Transverse colon (tissue), 4 donors: ENCODE measurements at places on chromosomes 11 and 22. TPM values are rescaled to one million over a fixed set of nuclear protein-coding genes. Genes with fewer than 3 reads are reported as not detected.
A peak's percentile ranks its signal among the peaks of the same experiment; 100 is the strongest.

DNA sequence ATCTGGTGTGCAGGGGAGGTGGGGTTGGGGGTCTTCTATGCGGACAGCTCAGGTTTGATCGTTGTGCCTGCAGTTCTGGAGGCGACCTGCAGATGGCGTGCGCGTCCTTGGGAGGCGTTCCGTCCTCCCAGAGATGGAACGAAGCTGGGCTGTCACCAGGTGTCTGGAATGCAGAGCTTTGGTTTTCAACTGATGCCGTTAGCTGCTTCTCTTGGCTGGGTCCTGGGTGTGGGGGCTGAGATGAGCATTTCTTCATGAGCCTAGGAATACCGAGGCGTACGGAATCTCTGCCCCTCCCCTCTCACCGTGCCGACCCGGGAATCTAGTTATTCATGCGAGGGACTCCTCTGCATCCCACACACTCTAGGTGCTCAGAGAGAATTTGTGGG is 98.6 kb downstream of the CEP164 start:
- peak; percentile 64 for DNase-seq

DNA sequence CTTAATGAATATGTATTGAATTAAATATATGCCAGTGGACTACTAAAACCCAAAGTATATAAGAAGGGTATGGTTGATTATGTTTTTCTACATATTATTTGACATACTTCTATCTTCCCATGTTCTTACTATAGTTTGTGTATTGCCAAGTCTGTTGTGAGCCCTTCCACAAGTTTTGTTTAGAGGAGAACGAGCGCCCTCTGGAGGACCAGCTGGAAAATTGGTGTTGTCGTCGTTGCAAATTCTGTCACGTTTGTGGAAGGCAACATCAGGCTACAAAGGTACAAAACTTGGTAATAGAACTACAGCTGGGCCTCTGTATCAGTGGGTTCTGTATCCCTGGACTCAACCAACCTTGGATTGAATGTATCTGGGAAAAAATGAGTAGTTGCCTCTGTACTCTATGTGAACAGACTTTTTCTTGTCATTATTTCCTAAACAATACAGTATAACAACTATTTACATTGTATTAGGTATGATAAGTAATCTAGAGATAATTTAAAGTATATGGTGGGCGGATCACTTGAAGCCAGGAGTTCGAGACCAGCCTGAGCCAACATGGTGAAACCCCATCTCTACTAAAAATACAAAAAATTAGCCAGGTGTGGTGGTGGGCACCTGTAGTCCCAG is 38.7 kb upstream of the TTC36 start:
- peak; percentile 68 for DNase-seq

Gene RPS13
- 689 TPM for total RNA-seq

- DNase-seq, result no peak
These were observed 35.9 kb upstream of the NAV2 start for GRCh38 chr11:19676475-19677380.

GRCh38 chr11:96134602-96135001 is 208.4 kb downstream of the MAML2 start:
- DNase-seq, result no peak

Gene MUC5AC
- not detected for total RNA-seq

DNA sequence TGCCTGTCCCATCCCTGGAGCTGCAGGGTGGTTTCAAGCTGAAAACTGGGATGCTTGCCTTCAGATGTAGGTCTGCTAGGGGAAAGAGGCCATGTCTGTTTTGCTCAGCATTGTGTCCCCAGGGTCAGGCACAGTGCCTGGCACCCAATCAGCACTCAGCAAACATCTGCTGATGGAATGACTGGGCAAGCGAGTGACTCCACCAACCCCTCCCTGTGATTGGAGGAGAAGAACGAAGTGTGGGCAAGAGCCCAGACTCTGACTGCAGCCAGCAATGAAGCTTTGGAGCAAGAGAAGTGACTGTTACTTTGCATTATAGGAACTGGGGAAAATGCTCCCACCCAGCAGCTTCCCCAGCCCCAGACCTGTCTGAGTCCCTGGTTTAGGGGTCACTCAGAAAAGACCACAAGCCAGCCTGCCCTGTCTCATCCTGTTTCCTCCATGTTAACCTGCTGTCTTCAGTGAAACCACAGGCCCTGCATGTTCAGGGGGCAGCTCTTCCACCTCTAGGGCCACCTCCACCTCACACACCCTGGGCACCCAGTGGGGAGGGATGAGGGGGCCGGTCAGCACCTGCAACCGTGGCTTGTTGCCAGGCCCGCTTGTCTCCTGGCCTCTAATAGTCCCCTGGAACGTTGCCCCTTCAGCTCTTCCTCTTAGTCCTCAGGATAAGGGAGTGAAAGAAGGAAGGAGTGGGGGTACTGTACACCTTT is 147.4 kb downstream of the TRIM29 start:
- DNase-seq, result no peak

DNA sequence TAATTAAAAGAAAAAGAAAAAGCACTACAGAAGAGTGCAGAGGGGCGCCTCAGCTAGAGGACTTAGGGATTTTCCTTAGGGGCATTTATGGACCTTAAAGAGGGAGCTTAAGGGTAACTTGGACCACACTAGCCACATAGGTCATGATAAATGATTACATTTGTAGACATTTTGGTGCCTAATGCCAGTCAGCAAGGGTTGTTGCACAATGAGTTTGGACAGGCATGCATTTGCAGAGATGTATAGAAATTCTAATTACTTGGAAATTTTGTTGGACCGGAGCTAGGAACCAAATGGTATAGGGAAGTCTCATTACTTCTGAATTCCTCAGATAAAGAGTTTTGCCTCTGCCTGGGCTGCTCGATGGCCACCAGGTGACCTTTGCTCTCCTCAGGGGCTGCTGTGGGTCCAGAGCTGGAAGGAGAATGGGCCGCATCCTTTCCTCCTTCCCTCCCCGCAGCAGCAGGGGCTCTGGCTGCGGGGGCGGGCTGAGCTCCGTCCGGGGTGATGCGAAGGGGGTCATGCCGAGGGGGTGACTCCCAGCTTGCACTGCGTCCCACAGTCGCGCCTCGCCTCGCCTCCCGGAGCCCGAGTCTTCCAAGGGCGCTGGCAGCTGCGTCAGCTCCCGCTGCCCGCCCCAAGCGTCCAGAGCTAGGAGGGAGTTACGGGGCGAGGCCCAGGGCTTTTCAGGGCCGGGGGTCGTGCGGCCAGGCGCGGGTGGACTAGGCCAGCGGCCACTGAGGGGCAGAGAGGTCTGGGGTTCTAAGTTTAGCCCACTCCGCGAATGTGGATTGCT is 20.3 kb upstream of the MALAT1 start:
- peak; percentile 61 for DNase-seq

GRCh38 chr22:38450234-38450797 is 4.7 kb downstream of the KCNJ4 start:
- no peak for DNase-seq

DNA sequence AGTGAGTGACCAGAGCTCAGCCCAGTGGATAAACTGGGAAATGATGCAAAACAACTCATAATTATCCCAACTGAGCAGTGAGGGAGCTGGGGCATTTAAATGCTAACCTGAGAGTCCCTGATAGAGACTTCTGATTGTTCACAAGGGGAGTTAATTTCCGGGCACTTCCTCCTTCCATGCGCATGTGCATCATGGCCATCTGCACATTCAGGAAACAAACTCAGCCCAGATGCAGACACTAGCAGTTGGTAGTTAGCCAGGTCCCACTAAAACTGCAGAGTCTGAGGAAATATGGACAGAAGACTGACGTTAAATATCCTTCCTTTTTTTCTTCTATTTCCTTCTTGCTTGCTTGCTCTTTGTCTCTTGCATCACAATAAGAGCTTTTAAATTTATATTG is 852.1 kb upstream of the LRRC4C start:
- DNase-seq, result no peak

DNA sequence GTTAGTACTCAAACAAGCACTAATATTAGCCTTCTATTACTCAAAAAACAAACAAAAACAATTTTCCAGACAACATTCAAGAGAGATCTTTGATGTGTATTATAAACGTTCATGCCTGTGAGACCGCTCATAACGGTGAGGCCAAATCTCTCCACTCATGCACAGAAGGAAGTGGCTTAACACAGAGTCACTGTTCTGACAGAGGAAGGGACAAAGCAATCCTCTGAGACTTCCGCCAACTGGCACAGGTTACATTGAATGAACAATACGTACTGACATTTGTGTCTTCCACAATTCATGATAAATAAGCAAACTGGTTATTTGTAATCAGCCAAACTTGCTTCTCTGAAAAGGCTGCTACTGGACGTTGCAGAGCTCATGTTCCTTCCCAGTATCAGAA is 30.5 kb downstream of the CHKA start:
- DNase-seq, result peak; percentile 43

DNA sequence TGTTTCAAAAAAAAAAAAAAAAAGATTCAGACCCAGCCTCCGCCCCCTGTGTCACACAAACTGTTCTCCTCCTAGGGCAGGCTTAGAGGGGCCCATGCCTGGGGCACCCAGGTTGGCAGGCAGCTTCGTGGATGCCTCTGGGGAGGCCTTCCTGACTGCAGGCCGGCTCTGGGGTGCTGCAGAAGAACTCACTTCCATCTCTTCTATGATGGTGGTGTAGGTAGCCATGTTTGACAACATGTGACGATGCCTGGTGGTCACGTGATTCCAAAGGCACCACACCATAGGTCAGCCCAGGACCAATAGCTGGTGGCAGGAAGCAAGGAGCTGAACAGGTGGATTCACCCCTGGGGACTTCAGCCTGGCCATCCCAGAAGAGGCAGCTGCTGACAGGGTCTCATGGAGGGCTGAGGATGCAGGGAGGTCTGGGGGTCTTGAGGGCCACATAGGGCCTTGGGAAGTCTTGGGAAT is 24.1 kb upstream of the CELSR1 start:
- DNase-seq, result no peak

Gene SYT13
- 10.5 TPM for total RNA-seq

DNA sequence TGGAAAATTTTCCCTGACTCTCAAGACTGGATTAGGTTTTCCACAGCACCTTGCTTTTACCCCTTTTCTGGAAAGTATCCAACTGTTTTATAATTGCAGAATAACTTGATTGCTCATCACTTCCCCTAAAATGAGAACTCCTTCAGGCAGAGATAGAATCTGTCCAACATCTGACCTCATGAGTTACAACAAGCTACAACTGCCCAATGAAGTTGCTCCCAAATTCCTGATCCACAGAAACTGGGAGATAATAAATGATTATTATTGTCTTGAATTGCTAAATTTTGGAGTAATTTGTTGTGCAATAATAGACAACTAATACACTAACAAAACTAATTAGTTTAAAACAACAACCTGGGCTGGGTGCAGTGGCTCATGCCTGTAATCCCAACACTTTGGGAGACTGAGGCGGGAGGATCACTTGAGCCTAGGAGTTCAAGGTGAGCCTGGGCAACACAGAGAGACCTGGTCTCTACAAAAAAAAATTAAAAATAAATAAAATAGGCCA is 10.0 kb upstream of the CCDC83 start:
- no peak for DNase-seq

- DNase-seq, result no peak
These were observed 3.4 kb downstream of the ABCC8 start for GRCh38 chr11:17473071-17473744.

Gene C22orf31
- not detected for total RNA-seq

Gene KIRREL3
- 1.4 TPM for total RNA-seq

Gene RFPL2
- not detected for total RNA-seq

Gene LRRC10B
- total RNA-seq, result not detected

- no peak for DNase-seq
These were observed 25.3 kb downstream of the STIM1 start for GRCh38 chr11:3880724-3881123.

DNA sequence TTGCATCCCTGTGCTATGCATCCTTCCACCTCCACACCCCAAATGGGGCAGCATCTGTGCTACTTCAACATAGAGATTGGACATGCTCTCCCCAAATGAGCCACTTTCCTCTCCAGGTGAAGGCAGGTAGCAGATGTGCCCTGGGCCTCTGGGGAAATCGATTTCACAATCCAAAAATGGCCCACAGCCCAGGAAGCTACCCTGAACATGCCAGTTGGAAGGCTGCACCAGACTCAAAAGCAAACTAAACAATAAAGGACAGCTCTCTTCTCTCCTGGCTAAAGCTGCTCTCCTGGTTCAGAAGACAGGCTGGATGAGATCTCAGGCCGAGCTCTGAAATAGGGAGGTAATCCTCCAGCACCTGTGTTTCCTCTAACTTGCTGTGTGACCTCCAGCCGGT is 19.7 kb downstream of the ISX start:
- DNase-seq, result no peak

- no peak for DNase-seq
These were observed 45.7 kb downstream of the CYTH4 start for GRCh38 chr22:37328017-37328416.

Gene FOLH1
- total RNA-seq, result not detected

Gene EFCAB6
- total RNA-seq, result 3.7 TPM

GRCh38 chr11:118910309-118911112 is 15.2 kb downstream of the BCL9L start:
- peak; percentile 67 for DNase-seq

Gene ZBTB16
- total RNA-seq, result 123 TPM

DNA sequence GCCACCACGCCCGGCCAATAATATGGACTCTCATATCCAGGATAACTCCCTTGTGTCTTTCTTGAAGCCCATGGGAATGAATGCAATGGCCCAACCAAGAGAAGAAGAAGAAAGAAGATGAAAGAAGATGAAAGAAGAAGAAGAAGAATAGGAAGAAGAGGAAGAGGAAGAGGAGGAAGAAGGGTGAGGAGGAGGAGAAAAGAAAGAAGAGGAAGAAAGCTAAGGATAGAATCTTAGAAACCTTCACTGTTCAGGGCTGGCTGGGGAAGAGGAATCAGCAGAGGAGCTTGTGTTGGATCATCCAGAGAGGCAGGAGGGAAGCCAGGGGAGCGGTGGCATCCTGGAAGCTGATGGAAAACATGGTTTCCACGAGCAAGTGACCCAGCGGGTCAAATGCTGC is 28.9 kb downstream of the MCHR1 start:
- DNase-seq, result no peak

GRCh38 chr11:3709977-3710376 is 38.8 kb upstream of the CHRNA10 start:
- no peak for DNase-seq

DNA sequence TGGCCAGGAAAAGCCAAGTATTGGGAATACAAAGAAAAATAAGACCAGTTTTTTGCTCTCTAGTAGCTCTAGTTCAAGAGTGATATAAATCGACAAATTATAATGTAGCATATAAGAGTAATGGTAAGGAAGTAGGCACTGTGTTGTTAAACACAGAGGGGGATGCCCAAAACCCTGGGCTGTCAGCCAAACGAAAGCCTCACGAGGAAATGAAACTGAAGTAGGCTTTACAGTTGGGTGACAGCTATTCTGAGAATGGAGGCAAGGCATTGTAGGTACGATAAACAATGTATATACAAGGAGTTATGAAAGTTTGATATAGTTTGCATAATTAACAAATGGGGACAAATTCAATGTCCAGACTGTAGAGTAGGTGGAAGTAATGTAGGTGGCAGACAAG is 176.4 kb downstream of the FAM181B start:
- DNase-seq, result peak; percentile 28

Gene SCARF2
- 9.8 TPM for total RNA-seq

GRCh38 chr11:117833401-117833891 is 8.9 kb upstream of the FXYD2 start:
- peak; percentile 82 for DNase-seq

- DNase-seq, result no peak
These were observed 16.7 kb upstream of the CARD18 start for GRCh38 chr11:105156231-105156630.

GRCh38 chr11:1469287-1469910 is 17.2 kb downstream of the MOB2 start:
- DNase-seq, result no peak

Gene FERMT3
- total RNA-seq, result 30.3 TPM

Gene OR51A7
- not detected for total RNA-seq

Gene TMEM151A
- total RNA-seq, result 0.75 TPM
